ENCODE measurements at places on chromosomes 2 and 18.

DNA sequence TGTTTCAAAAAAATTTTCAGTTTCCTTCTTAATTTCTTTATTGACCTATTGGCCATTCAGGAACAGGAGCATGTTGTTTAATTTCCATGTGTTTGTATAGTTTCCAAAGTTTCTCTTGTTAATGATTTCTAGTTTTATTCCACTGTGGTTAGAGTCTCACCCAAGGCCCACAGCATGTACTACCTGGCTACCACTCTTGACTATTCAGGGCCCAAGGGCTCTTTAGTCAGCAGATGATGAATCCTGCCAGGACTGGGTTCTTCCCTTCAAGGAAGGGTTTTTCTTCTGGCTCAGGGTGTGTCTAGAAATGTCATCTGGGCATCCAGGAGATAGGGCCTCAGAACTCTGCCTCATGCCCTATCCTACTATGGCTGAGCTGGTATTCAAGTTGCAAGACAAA lies 161.4 kb downstream of the PLCL1 start:
- no peak for DNase-seq

DNA sequence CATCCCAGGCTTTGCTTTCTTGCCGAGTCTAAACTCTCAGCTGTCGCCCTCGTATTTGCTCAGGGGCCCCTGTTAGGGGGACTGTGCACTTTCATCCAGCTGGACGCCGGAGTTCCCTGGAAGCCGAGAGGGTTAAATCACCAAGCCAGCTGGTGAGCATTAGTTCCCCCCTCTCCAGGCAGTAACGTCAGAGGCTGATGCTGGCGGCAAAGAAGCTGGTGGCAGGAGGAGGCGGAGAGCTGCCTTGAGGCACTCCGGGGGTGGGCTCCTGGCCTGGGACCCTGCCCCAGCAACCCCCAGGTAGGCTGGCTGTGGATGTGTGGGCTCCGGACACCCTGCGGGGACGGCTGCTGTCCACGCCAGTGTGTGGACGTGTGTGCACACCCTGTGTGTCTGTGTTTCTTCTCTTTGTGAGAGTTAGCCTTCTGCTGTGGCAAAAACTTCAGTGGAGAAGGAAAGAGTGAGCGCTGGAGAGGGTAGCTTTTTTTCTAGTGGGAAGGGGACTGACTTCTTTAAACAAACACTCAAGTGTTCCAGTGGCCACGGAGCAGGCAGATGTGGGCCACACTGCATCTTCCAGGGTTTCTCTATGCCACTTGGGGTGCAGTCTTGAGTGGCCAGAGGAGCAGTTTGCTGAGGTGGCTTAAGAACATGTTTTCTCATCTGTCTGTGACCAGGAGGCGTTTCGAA lies 84.7 kb downstream of the GLI2 start:
- peak; percentile 48 for DNase-seq

- peak; percentile 75 for DNase-seq
These were observed 37.9 kb upstream of the PPP1CB start for GRCh38 chr2:28713577-28714298.

- DNase-seq, result no peak
These were observed 38.5 kb downstream of the AGAP1 start for GRCh38 chr2:235532307-235532706.

DNA sequence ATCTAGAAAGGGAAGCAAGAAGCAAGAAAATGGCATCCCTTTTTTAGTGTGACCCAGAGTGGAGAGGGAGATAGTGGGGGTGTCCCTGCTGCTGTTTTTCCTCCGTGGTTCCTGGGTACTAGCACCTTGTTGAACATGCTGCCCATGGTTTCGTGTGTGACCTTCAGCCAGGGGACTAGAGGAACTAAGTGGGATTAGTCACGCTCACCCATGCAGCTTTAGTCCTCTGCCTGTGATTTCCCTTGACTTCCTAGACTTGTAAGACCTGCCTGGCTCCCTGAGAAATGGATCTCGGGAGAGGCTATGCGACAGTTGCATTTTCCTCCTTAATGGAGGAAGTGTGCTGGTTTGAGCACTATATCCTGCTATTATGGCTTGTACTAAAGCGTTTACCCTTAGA lies 471.4 kb downstream of the DCDC2C start:
- DNase-seq, result no peak

DNA sequence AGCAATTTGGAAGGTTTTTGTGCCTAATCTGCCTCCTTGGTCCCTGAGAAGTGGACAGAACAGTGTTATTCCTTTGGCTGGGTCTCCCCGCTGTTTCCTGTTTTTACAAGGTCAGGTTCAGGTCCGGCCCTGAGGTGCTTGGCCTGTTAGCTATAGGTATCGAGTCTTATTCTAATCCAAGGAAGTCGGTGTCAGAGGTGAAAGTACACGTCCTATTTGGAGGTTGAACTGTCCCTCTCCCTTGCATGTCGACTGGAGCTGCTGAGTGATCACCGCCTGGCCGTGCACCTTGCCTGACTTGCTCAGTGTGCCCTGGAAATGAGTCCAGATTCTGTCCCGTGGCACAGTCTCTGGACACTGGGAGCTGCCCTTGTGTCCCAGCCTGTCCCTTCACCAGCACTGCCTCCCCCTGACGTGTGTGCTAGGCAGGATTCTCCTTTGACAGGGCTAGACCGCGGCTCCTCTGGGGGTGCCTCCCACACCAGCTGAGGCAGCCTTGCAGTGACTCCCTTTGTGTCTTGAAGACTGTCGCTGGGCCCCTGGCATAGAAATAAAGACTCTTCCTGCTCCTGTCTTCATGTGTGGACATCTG lies 65.7 kb upstream of the RBM44 start:
- DNase-seq, result no peak

DNA sequence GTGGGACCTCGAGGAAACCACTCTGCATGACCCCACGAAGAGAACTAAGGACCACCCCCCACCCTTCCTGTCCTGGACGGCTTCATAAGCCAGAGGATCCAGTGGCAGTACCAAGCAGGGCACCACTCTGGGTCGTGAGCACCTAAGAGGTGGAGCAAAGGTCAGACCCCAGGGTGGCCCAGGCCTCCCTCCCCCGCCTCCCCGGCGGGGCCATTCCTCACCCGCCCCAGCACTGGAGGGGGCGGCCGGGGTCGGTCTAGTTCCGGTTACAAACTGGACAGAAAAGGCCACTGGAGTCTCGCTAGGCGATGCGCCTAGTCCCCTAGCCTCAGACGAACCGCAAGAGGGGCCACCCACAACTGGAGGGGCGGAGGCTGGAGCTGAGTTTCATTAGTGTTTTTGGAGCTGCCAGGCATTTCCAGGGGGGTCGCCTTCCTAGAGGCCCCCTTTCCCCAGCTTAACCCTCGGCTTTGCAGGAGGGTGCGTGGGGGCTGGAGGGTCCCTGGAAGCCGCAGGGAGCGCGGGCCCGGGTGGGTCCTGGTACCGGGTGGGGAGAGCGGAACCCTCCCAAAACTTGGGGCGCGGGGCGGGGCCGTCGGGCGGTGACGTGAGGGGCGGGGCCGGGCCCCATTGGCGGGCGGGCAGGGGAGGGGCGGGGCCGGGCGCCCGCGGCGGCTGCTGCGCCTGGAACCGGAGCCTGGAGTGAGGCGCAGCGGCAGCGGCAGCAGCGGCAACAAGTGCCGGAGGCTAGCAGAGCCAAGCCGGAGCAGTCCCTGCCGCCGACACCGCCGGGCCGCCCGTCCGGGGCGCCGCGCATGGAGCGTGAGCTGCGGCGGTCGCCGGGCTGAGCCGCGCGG lies at the start of gene B3GNT2:
TSS of gene B3GNT2 (plus strand) at position 695 of the 857 bp plus-strand sequence. CDS start 26,106 bp downstream, outside the sequence.
- DNase-seq, result peak; percentile 54

DNA sequence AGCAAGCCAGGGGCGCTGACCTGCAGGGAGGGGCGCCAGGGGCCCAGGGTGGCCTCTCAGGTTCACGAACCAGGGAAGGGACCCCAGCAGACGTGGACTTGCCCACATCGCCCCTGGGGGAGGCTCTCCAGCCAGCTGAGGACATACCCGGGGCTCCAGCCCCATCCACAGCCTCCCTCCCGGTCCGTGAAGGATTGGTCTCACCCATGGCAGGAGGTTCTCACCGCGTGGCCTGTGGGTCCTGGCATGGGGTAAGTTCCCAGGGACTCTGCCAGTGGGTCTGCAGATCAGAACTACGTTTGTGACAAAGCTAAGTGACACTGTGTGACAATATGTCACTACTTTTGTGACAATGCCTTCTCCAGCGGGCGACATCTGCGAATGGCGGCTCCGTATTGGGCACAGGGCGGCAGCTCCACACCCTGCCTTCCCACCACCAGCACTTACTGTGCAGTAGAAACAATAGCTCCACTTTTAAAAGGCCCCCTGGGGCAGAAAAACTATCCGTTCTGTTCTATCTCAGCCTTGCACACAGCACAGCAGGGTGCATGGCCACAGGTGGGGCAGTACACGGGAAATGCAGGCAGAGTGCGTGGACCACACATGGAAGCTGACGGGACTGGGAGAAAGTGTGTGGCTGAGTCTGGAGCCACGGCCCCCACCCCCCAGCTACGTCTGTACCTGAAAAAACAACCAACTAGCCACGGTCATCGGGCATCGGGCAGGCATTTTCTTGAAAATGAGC lies 65.2 kb upstream of the CTDP1 start:
- DNase-seq, result no peak

DNA sequence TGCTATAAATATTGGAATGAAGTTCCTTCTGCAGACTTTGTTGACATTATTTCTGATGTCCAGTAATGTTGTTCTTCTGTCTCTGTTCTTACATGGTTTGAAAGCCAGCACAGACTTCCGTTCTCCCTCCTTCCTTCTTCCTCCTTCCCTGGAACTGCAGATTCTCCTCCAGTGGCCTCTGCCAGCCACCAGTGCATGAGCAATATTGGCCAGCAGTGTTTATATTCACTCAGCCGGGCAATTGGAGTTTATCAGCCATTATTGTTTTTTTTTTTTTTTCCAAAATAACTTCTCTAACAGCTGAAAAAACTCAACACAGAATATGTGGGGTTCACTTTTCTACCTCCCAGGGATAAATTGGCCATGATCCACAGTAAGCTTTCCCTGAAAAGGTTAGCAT lies 86.8 kb downstream of the ADCYAP1 start:
- DNase-seq, result no peak

DNA sequence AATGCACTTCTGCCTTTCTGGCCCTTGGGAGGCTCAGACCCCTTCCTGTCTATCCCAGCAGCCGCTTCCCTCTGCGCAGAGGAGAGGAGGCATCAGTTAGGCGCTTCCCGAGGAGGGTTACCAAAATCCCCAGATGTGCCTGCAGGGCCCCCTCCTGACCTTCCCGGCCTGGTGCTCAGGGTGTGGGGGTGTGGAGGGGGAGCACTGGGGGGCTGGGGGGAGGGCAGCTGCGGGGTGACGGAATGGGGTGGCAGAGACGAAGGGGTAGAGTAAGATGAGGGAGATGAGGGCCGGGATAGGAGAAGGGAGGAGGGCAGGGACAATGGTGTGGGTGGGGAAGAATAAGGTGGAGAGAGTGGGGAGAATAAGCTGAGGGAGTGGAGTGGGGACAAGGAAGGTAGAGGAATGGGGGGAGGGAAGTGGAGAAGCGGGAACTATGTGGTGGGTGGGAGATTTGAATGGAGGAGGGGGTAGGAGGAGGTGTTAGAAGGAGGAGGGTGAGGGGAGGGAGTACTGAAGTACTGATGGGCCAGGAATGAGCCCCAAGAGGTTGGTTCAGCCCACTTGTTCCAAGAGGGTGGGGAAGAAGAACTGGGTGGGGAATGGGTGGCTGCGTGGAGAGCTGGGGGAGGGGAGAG lies 6.5 kb upstream of the ZAP70 start:
- DNase-seq, result no peak

- peak; percentile 59 for DNase-seq
These were observed 13.4 kb upstream of the GLS start for GRCh38 chr2:190867212-190867611.

GRCh38 chr2:121833358-121833723 lies 77.9 kb downstream of the TSN start:
- DNase-seq, result no peak

GRCh38 chr18:35917043-35917442 lies 55.4 kb upstream of the RMP24 start:
- no peak for DNase-seq

DNA sequence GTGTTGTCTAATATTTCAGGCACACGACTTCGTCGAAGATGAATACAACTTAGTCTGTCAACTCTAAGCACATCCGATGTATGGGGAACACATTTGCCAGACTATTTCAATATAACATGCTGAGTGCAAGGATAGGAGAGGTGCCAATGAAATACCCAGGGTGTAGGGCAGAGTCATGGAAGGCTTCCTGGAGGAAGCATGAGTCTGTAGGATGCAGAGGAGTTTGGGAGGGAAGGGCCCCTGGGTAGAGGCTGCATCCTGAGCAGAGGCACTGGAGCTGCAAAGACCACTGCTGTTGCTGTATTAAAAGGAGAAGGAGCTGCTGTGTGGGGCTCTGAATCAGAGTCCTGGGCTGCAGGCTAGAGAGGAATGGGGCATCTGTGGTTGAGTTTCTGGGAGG lies 89.9 kb downstream of the ASAP2 start:
- DNase-seq, result no peak

- DNase-seq, result peak; percentile 56
These were observed 5.5 kb downstream of the NPC1 start for GRCh38 chr18:23580677-23581367.

DNA sequence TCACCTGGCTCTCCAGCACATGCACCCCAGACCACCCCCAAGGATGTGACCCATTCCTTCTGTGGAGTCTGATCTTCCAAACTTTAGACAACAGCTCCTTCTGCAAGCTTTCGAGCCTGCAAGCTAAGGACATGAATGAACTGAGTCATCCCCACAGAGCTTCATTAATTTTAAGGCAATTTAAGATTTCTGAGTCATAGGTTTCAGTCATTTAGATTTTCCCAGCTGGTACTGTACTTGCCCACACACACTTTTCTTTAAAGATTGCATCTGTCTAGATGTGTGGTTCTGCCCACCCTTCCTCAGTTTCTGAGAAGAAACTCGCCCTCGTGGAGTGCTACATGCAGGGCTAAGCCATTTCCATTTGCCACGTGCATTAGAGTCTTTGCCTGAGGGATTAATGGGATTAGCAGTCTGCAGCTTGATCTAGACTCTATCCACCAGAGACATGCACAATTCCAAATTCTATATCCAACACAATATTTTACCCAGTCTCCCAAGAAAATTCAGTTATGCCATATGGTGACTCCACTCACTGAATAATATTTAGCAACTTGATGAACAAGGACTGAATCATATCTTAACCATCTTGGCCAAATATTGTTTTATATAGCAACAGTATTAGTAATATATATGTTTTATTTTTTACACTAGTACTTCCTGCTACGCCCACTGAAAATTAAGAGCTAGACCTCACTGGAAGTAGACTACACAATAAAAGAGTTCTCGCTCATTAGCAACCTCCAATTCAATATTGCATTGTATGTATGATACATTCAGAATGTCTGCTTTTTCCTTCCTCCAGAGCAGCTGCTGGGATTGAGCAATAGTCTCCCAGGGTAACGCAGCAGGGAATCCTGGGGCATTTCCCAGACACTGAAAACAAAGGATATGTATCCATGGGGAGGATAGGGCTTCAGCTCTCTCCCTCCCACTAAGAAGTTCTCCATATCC lies 14.3 kb upstream of the TRIB2 start:
- peak; percentile 92 for DNase-seq
